Gastroesophageal sphincter (tissue), 4 donors: ENCODE measurements at places on chromosomes 12 and 14. TPM values are rescaled to one million over a fixed set of nuclear protein-coding genes. Genes with fewer than 3 reads are reported as not detected.

The XRCC3 gene
- 7.8 TPM for total RNA-seq

The HHIPL1 gene
- 3.1 TPM for total RNA-seq

The CRIP1 gene
- 11.2 TPM for total RNA-seq

The ESRRB gene
- not detected for total RNA-seq

The JPH4 gene
- 1.5 TPM for total RNA-seq

The OR10AD1 gene
- total RNA-seq: not detected

The ACOT4 gene
- 0.50 TPM for total RNA-seq

The NRL gene
- total RNA-seq: not detected

The BDKRB2 gene
- 3.3 TPM for total RNA-seq

The SRRM4 gene
- total RNA-seq: not detected

The RHEBL1 gene
- not detected for total RNA-seq

The RBM19 gene
- total RNA-seq: 24.5 TPM

The GLIPR1L2 gene
- total RNA-seq: 1.5 TPM

The GPR68 gene
- total RNA-seq: 10.3 TPM

The TCL1A gene
- not detected for total RNA-seq

The YBX3 gene
- total RNA-seq: 649 TPM

The INSM2 gene
- not detected for total RNA-seq

The CLEC7A gene
- 3.6 TPM for total RNA-seq

The TMEM30B gene
- 1.6 TPM for total RNA-seq

The LIMA1 gene
- total RNA-seq: 87.3 TPM

The ACSS3 gene
- total RNA-seq: 19.0 TPM

The HOXC12 gene
- not detected for total RNA-seq

The TAS2R9 gene
- total RNA-seq: not detected

The PLEKHD1 gene
- total RNA-seq: 0.08 TPM

The IFI27 gene
- total RNA-seq: 61.2 TPM

The ABCD2 gene
- total RNA-seq: 0.35 TPM

The FOXG1 gene
- 0.89 TPM for total RNA-seq

The NDUFB1 gene
- 358 TPM for total RNA-seq

The RIMBP2 gene
- 0.66 TPM for total RNA-seq

The SERPINA5 gene
- 2.7 TPM for total RNA-seq
